ENCODE measurements at places on chromosomes 3 and 15.
A peak's percentile ranks its signal among the peaks of the same experiment; 100 is the strongest.

DNA sequence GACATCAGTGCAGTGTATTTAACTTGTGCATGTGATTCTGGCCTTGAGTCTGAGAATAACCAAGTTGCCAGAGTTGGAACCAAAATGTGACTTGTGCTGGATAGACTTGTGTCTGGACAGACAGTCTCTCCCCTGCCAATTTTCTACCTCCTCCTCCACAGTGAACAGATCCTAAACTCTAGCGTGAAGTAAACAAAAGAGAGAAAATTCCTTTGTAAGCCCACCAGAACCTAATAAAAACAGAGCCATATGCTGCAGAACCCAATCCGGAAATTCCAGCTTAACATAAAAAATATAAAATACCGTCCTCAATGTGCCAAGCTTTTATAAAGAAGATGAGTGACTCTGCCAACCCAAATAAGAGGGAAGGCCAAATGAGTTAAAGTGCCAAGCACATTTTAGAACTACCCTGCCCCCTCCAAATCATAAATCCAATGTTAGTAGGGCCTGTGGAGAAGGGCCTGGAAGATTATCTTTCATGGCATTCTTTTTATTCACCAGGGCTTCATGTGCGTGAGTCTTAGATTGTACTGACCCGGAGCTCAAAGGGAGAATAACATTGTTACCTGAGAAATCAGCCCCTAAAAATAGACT is 344.6 kb upstream of the PROK2 start:
- DNase-seq, result no peak

GRCh38 chr3:170324962-170325361 is 32.6 kb upstream of the SKIL start:
- DNase-seq, result no peak

DNA sequence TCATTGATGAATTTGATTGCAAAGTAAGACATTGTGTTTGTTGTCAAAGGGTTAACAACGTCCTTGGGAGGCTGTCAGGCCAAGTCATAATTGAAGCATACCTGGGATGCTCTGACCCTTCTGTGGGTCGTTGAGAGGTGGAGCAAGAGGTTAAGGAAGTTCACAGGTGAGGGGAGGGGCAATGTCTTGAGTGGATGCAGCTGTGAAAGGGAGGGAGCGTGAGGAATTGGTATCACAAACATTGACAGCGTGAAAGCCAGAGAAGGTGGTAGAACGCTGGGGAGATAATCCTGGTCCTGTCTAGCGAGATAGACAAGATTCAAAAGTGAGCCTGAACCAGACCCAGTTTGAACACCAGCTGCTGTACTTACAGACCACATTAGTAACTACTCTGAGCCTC is 79.4 kb downstream of the HES1 start:
- DNase-seq, result no peak

DNA sequence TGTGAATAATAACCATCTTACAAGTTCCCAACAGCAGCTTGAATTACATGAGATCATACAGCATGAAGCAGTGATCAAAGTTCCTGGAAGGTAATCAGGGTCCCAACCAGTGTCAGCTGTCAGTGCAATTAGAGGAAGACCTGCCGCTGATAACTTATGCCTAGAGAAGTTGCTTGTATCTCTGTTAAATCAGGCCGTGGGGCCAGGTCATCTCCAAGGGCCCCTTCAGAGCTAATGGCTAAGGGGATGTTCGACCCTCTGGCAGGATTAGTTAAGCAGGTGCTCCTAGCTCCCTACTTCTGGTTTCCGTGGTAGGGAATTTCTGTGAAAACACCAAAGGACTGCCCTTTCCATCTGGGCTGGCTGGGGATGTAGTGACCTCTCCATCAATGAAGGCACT is 251.0 kb downstream of the FAM43A start:
- DNase-seq, result no peak

GRCh38 chr15:58522865-58523264 is 91.1 kb downstream of the LIPC start:
- no peak for DNase-seq

DNA sequence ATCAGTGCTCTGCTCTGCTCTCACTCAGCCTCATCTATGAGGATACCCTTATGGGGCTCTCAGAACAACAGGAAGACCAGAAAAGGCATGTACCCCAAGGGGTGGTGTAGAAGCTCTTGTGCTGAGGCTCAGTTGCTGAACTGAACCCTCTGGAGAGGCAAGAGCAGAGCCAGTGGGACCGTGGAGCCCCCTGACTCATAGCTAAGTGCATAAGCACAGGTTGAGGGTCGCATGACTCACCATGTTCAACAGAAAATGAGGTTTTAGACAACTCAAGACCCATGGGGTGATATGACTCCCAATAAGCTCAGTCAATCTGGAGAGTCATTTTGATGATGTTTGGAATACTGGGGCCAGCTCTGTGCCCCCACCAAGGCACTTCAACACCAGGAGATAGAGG is 37.3 kb downstream of the CRYGS start:
- DNase-seq, result no peak

GRCh38 chr3:108826309-108827187 is 4.0 kb downstream of the TRAT1 start:
- DNase-seq, result no peak

GRCh38 chr3:197504641-197505121 is 51.1 kb downstream of the BDH1 start:
- DNase-seq, result no peak

DNA sequence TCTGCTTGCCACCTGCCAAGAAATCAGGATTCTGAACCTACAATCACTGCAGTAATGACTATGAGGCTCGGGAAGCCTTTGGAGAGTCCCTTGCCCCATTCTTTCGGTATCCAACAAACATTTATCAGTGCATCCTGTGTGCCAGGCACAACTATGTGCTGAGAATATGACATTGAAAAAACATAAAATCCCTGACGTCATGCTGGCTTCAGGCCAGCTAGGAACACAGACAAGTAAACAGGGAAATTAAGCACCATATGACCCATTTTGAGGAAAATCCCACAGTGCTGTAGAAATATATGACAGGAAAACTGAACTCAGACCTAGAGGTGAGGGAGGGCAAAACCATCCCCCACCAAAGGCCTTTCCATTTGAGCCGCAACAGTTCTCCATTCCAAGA is 34.1 kb upstream of the DET1 start:
- peak; percentile 42 for DNase-seq

DNA sequence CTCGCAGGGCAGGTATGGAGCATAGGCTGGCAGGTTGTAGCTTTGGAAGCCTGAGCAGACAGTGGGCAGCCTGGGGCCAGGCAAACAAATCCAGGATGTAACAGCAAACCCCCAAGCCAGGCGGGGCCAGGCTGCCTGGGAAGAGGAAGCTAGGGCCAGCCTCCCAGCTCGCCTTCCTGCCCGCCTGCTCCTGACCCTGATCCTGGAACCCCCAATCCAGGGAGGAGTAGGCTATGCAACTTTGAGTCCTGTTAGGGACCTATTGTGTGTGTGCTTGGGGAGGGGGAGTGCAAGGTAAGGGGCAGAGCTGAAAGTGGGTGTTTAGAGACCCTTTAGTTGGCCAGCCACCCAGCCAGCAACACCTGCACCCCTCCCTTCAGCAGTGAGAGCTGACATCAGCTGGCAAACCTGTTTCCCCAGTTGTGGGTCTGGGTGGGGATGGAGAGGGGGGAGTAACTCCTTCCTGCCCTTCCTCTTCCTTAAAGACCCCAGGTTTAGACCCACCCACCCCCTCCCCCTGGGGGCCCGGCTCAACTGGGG is 2.5 kb downstream of the NBEAL2 start:
- no peak for DNase-seq

DNA sequence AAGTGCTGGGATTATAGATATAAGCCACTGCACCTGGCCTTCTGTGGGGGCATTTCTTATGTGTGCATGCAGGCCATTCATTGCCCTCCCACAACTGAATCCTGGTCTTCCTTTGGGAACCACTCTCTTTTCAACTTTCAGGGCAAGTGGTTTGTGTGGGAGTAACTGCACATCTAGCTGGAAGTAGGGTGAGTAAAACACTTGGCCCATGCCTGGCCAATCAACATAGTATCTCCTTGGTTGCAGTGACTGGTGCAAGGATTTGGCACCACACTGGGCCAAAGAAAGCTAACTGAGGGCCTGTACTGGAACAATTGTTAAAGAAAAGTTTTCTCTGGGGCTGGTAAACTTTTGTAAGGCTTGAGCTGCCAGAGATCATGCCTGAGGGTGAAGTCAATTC is 189.2 kb upstream of the FEZF2 start:
- no peak for DNase-seq

DNA sequence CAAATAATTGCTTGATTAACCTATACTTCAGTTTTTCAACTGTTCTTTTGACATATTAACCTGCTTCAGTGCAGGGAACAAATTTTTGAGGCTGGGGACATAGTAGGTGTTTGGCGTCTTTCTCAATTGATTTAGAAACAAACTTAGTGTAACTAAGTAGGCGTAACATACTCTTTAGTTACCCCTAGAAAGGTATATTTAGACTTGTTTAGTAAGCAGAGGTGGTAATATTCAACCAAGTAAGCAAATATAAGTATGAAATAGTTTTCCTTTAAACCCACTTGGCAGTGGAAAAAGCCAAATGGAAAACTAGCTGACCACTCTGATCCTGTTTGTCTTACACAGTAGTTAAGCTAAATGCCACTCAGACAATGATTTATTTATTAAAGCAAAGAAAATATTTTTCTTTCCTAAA is 113.2 kb downstream of the MBNL1 start:
- no peak for DNase-seq

GRCh38 chr15:89569090-89569745 is 6.1 kb upstream of the TICRR start:
- no peak for DNase-seq

DNA sequence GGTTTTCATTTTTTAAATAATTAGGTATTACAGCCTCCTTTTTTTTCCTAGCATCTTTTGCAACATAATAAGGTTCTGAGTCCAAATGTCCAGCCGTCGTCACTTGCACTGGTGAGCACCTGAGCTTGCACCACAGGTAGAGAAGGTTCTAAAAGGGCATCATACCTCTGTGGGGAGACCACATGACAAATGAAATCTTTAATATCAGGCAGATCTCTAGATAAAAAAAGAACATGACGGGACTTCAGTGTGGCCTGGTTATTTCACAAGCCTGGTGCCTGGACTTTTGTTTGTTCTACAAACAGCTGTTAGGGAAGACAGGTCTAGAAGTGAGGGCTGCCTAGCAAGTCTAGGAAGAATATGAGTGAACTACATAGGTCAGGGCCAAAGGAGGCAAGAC is 3.6 kb downstream of the ZBED2 start:
- DNase-seq, result no peak

DNA sequence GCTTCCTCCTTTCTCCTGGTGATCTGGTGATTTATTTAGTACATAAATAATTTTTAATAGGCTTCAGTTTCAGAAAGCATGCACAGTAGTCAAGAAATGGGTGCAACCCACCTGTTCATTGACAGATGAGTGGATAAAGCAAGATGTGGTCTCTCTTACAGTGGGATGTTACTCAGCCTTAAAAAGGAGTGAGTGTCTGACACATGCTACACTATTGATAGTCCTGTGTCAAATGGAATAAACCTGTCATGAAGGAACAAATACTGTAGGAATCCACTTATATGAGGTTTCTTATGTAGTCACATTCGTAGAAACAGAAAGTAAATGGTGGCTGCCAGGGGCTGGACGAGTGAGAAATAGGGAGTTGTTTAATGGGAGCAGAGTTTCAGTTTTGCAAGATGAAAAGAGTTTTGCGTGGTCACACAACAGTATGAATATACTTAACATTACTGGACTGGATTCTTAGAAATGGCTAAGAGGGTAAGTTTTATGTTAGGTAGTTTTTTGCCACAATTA is 56.0 kb upstream of the PPARG start:
- DNase-seq, result no peak

DNA sequence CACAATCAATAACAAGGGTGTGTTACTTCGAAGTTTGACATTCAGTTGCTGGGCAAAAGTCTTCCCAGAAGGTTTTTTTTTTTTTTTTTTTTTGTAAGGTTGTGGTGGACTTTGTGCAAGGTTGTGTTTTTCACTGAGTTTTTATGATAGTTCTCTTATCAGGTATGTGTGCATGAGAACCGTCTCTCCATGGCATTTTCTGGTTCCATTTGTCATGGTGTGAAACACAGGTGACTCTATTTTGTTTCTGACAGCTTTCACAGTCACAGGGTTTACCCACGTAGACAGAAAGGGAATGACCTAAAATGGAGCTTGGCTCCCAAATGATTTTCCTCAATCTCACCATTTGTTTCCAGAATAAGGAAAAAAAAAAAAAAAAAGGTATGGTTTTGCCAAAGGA is 1377.2 kb upstream of the CADM2 start:
- no peak for DNase-seq

- no peak for DNase-seq
Observed at GRCh38 chr3:150631515-150632221, 28.5 kb downstream of the SELENOT start.

GRCh38 chr3:56839784-56840715 is 38.3 kb upstream of the ARHGEF3 start:
- no peak for DNase-seq

- no peak for DNase-seq
Observed at GRCh38 chr3:109337393-109337792, at the start of gene DPPA4. Gene DPPA4 (minus strand): TSS chr3:109337546. CDS start chr3:109337517, 29 bp downstream.

DNA sequence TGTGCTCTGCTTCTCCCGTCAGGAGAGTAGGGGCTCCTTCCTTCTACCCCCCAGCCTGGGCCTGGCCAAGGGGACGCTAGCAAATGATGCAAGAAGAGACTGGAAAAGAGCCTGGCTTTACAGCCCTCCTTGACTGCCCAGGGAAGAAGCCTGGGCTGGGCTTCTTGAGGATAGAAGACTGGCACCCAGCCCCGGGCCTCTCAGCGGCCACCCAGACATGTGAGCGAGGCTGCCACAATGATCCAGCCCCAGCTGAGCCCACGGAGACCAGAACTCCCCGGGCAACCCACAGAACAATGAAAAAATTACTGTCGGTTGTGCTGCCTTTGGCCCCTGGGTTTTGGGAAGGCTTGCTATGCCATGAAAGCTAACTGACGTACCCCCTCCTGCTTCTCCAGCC is 100.6 kb upstream of the PRR20G start:
- no peak for DNase-seq

All from spinal cord (tissue), 10 donors.